Hindlimb muscle (tissue), 1 donor: ENCODE measurements at places on chromosomes 1 and 21. TPM values are rescaled to one million over a fixed set of nuclear protein-coding genes. Genes with fewer than 3 reads are reported as not detected.

Gene COL9A2
- 1.2 TPM for polyA plus RNA-seq

Gene ANKRD35
- 2.7 TPM for polyA plus RNA-seq

Gene ETV3L
- not detected for polyA plus RNA-seq

Gene CFAP45
- polyA plus RNA-seq: 0.40 TPM

Gene OR2W3
- 0.56 TPM for polyA plus RNA-seq

Gene RC3H1
- 11.0 TPM for polyA plus RNA-seq

Gene GUCA2B
- polyA plus RNA-seq: not detected
